Omental fat pad (tissue), 4 donors: ENCODE measurements at places on chromosomes 3 and 15. TPM values are rescaled to one million over a fixed set of nuclear protein-coding genes. Genes with fewer than 3 reads are reported as not detected.

- DNase-seq = no peak
Measured at GRCh38 chr3:15819576-15819975, 21.8 kb upstream of the ANKRD28 start.

DNA sequence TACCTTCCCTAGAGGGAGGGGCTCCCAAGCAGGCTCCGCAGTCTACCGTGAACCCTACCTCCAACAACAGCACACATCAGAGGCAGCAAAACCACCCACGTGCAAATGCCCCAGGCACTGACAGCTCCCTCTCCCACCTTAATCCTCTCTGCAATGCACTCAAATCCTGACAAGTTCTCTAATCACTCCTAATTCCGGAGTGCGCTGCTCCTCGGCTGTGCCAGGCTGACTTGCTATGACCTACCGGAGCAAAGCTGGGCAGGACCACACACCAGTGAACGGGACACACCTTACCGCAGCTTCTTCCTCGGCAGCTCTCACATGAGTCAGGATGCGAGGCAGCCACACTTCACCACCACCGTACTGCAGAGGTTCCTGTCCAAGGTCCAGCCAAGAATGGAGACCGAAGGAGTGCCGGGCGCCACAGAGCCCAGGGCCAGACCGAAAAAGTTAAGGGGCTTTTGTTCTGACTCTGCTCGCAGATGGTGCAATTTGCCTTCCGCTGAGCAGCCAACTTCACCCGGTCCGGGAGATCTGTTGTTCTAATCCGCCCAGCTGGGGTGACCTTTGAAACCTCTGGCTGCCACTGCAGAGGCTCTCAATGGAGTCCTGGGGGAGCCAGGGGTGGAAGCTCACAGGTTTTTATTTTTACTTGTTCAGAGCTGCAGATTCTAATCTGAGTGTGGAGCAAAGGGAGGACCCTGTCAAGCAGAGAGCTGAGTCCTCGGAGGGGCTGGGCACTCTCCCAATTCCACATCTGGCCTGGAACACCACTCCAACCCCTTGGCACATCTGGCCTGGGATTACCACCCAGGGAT, 84.4 kb downstream of the MYLK start:
- no peak for DNase-seq

CCR9 gene
- total RNA-seq = not detected

GRCh38 chr3:56616478-56617006, 59.6 kb downstream of the CCDC66 start:
- DNase-seq = no peak

GRCh38 chr3:171358881-171359198, 101.4 kb downstream of the TNIK start:
- no peak for DNase-seq

SLC22A14 gene
- total RNA-seq = 0.65 TPM

DNA sequence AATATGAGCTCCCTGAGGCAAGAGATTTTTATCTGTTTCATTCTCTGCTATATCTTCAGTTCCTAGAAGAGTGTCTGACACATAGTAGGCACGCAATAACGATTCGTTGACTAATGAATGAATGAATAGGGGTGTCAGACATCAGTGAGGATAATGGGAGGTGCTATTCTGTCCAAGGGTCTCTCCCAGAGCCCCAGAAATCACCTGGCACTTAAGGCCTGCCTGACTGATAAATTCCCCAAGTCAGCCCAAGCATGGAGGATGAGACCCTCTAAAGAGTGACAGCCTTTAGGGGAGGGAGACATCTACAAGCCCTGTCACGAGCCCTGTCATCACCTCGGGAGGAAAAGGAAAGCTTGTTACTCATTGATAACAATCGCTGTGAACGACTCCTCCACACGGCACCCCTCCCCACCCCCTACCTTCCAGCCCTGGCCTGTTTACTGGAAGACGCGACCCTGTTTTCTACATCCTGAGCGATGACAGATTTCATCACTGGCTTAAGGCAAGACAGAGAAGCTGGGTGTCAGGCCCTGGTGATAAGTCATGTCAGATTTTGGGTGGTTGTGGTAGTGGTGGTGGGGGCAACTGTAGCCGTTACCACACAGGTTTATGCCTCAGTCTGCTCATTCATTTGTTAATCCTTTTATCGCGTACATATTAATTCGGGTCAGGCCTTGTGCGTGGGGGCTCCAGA, 23.1 kb downstream of the BHLHE40 start:
- DNase-seq = no peak

SCAANT1 gene
- total RNA-seq = not detected

GRCh38 chr15:69666921-69667811, 214.5 kb downstream of the RPLP1 start:
- no peak for DNase-seq

DNA sequence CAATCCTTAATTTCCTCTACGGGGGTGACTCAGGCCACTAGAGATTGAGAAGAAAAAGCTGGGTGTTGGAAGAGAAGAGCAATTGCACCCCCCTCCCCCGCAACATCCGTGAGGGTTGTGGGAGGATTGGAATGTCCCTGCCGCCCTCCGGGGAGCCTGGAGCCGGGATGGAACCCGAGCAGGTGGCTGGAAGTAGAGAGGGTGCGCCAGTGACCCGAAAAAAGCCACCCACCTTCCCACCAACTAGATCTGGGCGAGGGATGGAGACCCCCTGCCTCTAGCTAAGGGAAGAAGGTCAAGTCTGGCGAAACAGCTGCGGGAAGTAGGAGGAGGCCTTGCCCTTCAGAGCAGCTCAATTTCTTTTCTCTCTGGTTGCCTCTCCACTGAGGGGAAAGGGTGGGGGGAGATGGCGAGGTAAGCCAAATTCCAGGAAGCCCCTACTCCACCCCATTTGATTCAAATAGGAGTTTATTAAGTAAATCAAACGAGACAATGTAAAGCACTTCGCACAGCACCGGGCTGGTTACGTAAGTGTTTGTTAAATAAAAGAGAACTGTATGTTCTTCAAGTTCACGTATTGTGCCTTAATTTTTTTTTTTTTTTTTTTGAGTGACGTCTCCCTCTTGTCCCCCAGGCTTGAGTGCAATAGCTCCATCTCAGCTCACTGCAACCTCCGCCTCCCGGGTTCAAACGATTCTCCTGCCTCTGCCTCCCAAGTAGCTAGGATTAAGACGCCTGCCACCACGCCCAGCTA, 1.1 kb upstream of the WWTR1 start:
- DNase-seq = no peak

- DNase-seq = no peak
Measured at GRCh38 chr3:45950686-45951600, 7.7 kb downstream of the CXCR6 start.

DNA sequence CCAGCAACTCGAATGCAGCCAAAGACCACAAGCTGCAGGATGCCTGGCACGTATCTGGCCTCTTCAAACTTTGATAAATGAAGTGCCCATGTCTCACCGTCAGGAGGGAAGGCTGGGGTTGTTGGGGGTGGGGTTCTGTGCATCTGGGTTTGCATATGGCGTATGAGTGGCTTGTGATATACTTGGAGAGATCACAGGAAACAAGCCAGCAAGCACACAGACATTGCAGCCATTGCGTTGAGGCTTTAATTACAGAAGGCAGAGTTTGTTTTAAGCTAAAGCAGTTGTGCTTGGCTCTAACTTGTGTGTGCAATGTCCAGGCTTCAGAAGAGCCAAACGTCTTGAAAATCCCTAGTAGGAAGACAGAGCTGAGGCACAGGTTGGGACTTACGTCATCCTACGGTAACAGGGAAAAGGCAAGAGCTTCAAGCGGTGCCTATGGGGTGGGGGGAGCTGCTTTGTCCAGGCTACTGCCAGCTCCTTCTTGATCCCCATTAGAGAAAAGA, 109.2 kb downstream of the ASB7 start:
- no peak for DNase-seq

GRCh38 chr3:9598783-9599387, 45.3 kb upstream of the LHFPL4 start:
- no peak for DNase-seq

- no peak for DNase-seq
Measured at GRCh38 chr15:42037656-42038055, 16.8 kb upstream of the PLA2G4E start.

CNTN3 gene
- 1.6 TPM for total RNA-seq

C3orf20 gene
- total RNA-seq = 0.12 TPM

GABRA5 gene
- not detected for total RNA-seq

GRCh38 chr3:89038869-89039268, 68.6 kb upstream of the EPHA3 start:
- DNase-seq = no peak

GRCh38 chr15:74889883-74890664, at the start of gene MPI:
Gene MPI, plus strand, starts transcription at chr15:74890042. Its CDS starts 32 bp downstream, at chr15:74890074.
- DNase-seq = peak; percentile 56

LRRIQ4 gene
- total RNA-seq = not detected

DNA sequence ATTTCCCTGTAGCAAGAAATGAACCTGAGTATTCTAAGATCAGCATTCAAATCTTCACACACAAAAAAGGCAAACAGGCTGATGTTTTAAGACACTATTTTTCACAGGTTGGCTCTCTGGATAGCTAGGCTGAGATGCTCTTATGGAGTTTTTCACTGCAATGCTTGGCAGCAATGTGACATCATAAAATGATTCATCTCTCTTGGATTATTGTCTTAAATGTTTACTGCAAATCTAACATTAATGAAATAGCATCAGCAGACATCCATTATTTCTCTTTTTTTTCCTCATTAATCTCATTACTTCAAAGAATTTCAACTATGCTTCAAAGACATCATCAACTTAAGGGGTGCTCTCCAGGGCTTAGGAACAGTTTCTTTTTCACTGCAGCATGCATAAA, 23.6 kb upstream of the SSUH2 start:
- DNase-seq = no peak

GHSR gene
- not detected for total RNA-seq

CMTM7 gene
- 33.6 TPM for total RNA-seq

DNA sequence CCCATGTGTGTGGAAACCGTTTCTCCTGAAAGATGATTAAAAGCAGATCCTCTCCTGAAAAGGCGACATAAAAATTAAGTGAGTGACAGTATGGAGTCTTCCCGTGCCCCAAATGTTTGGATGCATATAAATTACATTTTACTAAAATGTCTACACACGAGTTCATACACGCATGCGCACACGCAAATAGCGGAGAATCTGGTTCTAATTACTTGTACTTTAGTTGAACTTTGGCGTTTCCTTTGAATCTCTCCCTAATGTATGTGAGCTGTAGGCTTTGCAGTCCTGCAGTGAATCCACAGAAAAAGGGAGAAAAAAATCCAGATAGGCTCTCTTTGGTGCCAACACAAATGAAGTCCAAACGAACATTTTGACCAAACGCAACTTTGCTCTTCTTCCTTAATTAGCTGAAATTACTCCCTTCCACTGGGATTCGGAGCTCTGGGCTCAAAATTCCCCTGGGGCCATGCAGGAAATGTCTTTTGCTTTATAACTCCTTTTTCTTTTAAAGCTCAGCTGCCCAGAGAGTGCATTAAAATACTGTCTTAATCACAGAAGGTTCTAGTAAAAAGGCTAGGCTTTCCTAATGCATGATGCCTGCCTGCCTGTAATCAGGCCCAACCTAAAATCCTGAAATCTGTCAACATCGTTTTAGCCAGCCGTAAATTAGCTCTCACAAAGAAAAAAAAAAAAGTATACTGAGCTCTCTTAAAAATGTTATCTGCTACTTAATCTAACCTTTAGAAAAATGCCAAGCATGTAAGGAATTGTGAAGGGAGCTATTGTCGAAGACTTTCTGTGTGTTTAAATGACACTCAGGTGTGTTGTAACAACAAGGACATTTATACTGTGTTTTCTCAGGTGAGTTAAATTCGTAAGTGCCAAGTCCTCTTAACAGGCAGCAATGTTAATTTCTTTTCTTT, 26.2 kb downstream of the RARB start:
- no peak for DNase-seq

FOXL2 gene
- total RNA-seq = not detected

LRRC34 gene
- total RNA-seq = 14.8 TPM

UBE2Q2 gene
- total RNA-seq = 27.8 TPM

C3orf52 gene
- not detected for total RNA-seq

- DNase-seq = no peak
Measured at GRCh38 chr3:23174426-23175039, 28.6 kb upstream of the UBE2E2 start.

ADAMTS17 gene
- total RNA-seq = 1.6 TPM
